Germinal center (tissue), 1 donor: ENCODE measurements at places on chromosomes 12 and 14.

- no peak for DNase-seq
Measured at GRCh38 chr12:131473261-131473660, 237.6 kb upstream of the SFSWAP start.

GRCh38 chr14:105171004-105171673, 2.6 kb upstream of the JAG2 start:
- DNase-seq, result no peak

DNA sequence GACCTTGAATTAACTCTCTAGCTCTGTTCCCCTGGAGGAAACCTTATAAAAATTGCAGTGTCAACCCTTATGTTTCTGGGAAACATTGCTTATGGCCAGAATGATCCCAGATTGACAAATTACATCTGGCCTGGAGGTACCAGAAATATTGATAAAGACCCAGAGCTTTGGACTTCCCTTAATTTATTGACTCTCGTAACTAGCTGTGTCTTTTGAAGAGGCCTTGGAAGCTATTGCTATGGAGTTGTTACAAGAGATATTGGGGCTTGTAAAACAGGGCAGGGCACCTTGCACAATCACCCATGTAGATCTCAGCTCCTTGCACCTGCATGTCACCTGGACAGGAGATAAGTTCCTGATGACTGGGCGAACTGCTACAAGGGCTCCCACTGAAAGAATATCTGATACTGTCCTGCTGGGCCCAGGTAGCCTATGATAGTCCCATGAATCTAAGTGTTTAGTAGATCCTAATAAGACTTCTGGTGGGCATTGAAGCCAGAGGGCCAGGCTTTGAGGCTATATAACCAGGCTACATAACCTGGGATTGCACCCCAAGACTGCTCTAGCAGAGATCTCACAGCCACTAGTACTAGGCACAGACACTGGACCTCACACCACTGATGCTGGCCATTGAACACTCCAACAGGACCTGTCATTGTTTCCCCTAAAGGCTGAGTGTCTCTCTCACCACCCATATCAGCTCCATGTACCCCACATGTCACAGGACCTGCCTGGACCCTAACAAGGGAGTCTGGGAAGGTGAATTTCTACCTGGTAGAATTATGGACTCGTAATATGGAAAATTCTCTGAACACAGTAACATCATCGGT, 135.7 kb upstream of the PWP1 start:
- DNase-seq, result no peak

- no peak for DNase-seq
Measured at GRCh38 chr12:113987261-113988063, 21.3 kb upstream of the RBM19 start.
